ENCODE measurements at places on chromosomes 5 and 9.

DNA sequence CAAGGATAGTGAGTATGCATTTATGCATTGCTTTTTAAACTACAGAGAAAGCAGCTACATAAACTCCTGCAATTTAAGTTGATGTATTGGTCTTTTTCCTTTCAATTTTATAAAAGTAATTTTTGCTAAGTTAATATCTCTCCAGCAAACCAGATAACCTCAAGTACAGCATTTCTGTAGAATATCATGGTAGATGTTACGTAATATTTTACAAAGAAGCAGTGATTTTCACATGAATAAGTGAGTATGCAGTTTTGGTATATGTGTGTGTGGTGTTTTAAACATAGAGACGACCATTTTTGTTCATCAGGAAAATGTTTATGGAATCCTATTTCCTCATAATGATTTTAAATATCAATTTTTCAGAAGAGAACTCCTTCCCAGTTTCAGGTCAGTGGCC lies 118.9 kb downstream of the INSYN2B start:
- no peak for DNase-seq

DNA sequence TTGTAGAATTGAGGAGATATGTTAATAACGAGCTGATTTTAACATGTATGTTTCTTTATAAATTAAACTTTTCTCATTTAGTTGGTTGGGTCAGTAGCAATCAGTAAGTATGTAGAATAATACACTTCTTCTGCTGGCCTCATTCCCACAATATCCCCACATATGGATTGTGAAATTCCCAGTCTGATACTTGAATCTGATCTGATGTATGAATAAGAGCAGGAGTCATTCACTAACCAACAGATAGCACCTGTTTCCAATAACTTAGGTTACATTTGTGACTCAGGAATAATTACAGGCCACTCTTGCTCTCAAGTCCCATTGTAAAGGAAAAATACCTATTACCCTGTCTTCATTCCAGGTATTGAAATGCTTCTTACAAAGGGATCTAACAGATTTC lies 23.9 kb downstream of the SLC36A1 start:
- no peak for DNase-seq

- DNase-seq, result no peak
These were observed 140.8 kb downstream of the FGF1 start for GRCh38 chr5:142544946-142545649.

GRCh38 chr9:38137342-38137741 lies 68.3 kb upstream of the SHB start:
- DNase-seq, result no peak

DNA sequence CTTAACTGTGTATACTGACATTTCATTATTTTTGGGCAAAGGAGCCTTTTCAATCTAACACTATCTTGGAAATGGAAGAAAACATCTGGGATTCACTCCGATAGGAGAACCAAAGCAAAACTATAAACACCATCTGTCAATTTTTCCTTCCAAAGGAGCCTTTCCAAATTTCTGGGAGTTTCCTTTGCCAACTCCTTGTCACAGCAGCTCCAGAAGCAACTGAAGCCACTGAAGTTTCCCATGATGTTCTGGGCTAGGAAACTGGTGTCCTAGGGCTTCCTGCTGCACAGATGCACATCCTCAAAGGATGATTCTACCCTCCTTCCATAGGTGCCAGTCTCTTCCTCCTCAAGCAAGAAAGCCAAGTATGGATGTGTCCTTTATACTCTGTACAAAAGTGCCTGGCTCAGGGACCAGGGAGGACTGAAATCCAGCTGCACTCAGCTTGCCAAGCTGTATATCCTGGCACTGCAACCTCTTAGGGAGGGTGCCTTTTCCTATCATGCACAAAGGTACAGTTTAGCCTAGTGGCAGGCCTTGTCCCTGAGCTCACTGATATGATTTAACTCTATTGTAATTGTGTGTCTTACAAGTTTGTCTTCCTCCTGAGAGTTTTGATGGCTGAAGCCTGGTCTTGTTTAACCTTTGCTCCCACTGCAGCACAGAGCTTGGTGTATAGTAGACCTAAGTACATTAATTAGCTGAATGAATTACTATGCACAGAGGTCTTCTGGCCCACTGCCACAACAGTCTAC lies 8.4 kb upstream of the UBAP1 start:
- no peak for DNase-seq

- no peak for DNase-seq
These were observed 5.1 kb downstream of the GRK6 start for GRCh38 chr5:177431317-177432142.

DNA sequence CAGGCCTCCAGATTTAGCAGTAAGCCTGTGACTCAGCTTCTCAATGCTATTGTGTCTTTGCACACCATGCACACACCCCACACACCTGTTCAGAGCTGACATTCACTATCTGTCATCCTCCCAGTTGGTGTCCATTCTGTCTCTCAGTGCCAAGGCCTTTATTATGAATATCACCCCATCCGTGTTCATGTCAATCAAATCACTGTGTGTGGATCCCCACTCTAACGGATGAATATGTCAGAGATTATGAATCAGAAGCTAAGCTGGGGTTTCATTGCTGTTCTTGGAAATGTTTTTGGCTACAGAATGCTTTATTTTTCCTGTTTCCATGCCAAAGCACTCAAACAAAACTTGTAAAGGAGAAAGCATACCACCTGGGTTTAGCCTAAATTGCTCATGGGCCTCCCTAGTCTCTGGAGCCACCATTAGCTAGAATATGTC lies 9.4 kb upstream of the MAMDC2 start:
- no peak for DNase-seq

- DNase-seq, result no peak
These were observed 3.6 kb upstream of the TGFBR1 start for GRCh38 chr9:99101271-99101670.

DNA sequence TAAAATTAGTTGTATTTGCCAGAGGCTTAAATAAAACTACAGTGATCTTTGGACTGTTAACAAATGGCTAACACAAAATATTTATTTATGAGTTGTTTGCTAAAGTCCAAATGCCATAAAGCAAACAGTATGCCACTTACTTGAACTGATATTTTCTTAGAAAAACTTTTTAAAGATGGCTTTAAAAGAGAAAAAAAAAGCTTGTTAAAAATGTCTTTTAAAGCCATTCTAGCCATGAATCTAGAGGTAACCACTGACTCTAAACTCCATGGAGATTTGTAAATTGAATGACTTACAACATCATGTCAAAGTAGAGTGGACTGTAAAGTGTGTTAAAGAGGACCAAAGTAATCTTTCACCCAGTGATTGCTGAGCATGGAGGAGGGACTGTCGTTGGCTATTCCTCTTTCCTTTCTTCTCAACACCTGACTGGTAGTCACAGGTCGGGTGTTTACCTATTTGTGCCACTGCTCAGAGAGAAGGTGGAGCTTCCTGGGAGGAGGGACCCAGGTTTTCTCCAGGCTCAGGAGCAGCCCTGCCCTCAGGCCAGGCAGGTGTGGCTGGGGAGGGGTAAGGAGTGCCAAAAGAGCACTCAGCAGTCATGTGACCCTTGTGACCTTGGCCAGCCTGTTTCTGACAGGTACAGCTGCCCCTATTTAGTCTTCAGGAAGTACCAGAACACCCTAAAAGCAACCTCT lies 69.1 kb upstream of the TJP2 start:
- no peak for DNase-seq

DNA sequence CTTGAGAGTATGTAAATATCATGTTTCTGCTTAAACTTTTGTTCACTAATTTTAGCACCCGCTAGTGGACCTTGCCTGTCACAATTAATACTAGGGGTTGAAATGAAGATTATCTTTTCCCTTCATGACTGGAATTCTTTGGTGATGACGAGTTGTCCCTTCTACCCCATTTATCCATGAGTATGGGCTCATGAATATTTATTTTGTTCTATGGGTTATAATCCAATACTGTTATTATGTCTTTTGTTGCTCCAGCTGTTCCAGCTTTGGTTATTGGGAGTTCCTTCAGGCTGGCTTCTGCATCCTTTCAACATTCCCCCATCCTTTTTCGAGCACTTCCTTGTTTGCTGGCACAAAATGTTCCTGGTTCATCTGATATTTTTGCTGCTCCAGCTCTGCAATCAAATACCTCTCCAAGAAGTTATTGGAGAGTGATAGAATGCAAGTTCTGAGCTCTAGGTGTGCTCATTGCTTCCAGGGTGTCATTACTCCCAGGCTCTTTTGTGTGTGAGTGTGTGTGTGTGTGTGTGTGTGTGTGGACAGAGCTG lies 19.7 kb upstream of the ARHGEF28 start:
- no peak for DNase-seq

DNA sequence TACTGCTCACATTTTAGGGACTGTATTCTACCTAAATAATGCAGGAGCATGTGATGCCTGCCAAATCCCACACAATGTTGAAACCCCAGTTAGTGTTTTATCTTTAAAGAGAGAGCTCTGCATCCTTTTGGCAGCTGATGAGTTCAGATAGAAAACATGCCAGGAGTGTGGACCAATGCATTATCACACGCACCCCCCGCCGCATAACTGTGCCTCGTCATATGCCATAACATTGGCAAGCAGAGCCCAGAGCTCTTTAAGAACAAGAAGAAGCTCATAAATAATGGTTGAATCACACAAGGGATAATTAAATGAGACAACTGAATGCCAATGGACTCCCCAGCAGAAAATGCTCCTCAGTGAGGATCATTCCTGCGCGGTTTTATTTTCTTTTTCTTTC lies 52.8 kb upstream of the RORB start:
- no peak for DNase-seq

DNA sequence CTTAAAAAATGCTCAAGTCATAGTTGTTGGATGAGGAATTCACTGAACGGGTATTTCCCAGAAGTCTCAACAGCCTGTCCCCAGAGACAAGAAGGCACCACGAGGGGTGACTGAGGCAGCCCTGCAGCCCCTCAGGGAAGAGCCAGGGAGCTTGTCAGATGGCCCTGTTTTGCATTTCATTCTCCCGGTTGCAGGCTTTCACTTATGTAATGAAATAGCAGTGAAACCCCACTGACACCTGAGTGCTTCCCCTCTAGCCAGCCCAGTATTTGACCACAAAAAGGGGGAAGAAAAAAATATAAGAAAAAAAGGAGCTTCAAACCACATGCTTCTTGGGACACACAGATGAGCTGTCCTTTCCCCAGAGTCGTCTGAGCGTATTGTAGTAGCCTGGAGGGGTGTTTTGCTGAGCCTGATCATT lies 75.3 kb upstream of the IL12B start:
- no peak for DNase-seq

DNA sequence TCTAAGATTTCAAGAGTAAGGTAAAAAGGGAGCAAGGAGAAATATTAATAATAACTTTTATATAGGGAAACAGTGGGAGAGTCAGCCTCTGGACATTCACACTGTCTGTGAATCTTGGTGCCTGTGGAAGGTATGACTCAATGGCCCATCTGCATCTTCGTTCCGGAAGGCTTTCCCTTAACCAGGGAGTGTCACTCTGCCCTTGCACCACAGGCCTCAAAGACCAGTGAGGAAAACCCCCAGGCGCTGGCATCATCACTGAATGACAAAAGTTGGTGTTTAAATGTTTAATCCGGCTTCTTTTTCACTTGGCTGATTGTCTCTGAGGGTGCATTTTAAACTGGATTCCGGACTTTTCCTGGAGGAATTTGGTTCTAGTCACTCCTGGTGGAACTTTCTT lies 522.4 kb upstream of the TLE4 start:
- no peak for DNase-seq

- DNase-seq, result no peak
These were observed 5.5 kb upstream of the CPEB4 start for GRCh38 chr5:173882632-173883031.

GRCh38 chr5:139178935-139179334 lies 19.2 kb downstream of the SIL1 start:
- DNase-seq, result no peak

DNA sequence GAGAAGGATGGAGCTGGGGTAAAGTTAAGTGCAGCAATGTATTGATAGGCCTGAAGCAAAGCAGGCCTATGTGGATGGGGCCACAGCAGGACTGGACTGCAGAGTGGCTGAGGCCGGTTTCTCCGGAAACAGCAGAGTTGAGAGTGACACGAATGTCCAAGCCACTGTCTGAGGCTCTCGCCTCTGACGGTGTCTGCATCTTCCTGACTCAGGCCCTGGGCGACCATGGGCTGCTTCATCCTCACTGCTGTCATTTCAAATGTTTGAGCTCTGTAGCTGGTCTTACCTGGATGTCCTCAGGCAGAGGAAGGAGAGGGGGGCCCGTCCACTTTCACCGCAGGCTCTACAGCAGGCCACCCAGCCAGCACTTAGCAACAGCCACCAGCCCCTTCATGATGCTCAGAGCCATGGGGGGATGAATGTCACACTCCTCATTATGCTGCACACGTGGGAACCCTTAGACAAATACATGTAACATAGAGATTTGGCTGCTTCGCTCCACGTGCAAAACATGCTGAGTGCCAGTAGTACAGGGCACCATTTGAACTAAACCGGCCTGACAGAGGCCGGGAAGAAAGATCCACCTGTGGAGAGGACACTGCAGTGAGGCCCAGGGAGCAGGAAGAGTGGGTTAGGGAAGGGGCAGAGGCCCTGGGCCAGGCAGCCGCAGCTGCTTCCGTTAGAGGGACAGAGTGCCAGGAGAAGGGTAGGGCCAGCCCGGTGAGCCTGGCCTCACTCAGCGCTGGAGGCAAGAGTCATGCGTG lies 31.7 kb upstream of the NXNL2 start:
- no peak for DNase-seq

DNA sequence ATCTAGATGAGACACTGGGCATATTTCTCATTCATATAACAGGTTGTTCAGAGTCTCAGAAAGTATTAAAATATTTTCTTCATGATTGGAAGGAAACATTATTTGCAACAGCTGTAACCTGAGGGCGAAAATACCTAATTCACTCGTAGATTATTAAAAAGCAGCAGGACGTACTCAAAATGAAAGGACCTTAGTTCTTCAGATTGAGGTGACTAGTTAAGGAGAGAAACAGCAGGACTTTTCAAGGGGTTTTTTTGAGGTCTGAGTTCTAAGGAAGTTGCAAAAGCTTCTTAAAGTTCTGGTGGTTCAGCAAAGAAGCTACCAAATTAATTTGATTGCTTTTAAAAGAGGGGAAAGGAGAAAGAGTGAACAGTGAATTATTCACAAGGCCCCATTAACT lies 174.9 kb downstream of the TMEM161B start:
- DNase-seq, result no peak

- no peak for DNase-seq
These were observed 60.2 kb downstream of the MLLT3 start for GRCh38 chr9:20562051-20562450.

GRCh38 chr5:1103505-1104326 lies 8.1 kb downstream of the SLC12A7 start:
- peak; percentile 75 for DNase-seq

DNA sequence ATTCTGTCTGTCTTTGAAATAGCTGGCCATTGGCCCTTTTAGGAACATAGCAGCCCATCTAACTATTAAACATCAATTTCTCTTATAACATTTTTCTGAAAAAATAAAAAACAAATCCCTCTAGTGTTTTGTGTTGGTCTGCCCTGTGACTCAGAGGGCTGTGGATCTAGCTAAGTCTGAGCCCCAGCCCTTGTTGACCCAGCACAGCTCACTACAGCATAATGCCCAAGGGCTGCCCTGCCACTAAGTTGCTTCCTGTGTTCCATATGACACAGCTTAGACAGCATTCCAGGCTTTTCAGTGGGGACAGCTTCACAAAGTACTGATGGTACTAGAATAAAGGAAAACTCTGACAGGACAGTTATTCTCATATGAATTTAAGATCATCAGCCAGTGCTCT lies 136.0 kb downstream of the SCAMP1 start:
- no peak for DNase-seq

- no peak for DNase-seq
These were observed 1030.5 kb downstream of the TLE4 start for GRCh38 chr9:80602291-80602690.
